ENCODE measurements at places on chromosomes 12 and 14.
A peak's percentile ranks its signal among the peaks of the same experiment; 100 is the strongest.

- no peak for DNase-seq
Observed at GRCh38 chr14:61611880-61612630, 83.3 kb upstream of the HIF1A start.

GRCh38 chr14:68947802-68948201, 31.3 kb downstream of the ACTN1 start:
- no peak for DNase-seq

- DNase-seq, result no peak
Observed at GRCh38 chr12:5809586-5809985, 135.5 kb downstream of the ANO2 start.

GRCh38 chr14:105093431-105094192, 28.4 kb upstream of the GPR132 start:
- peak; percentile 66 for DNase-seq

DNA sequence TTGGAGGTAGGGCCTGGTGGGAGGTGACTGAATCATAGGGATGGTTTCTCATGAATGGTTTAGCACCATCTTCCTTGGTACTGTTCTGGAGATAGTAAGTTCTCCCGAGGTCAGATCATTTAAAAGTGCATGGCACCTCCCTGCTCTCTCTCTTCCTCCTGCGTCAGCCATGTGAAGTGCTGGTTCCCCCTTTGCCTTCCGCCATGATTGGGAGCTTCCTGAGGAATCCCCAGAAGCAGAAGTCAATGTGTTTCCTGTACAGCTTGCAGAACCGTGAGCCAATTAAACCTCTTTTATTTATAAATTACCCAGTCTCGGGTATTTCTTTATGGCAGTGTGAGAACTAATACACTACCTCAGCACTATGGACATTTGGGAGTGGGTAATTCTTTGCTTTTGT, 4.8 kb upstream of the LGMN start:
- DNase-seq, result no peak

- DNase-seq, result no peak
Observed at GRCh38 chr14:105398726-105399465, 558 bp downstream of the TEX22 start.

GRCh38 chr14:20905676-20906075, 14.5 kb downstream of the RNASE3 start:
- DNase-seq, result no peak

All from head of caudate nucleus (tissue), 42 donors.